K562 (cell line): ENCODE measurements at places on chromosomes 2 and 18. TPM values are rescaled to one million over a fixed set of nuclear protein-coding genes. Genes with fewer than 3 reads are reported as not detected.

ZNF804A gene
- 0.47 and 0.73 TPM in 2 replicates for total RNA-seq

GRCh38 chr2:132804051-132804450, 134.0 kb upstream of the LYPD1 start:
- no peak for DNase-seq

DNA sequence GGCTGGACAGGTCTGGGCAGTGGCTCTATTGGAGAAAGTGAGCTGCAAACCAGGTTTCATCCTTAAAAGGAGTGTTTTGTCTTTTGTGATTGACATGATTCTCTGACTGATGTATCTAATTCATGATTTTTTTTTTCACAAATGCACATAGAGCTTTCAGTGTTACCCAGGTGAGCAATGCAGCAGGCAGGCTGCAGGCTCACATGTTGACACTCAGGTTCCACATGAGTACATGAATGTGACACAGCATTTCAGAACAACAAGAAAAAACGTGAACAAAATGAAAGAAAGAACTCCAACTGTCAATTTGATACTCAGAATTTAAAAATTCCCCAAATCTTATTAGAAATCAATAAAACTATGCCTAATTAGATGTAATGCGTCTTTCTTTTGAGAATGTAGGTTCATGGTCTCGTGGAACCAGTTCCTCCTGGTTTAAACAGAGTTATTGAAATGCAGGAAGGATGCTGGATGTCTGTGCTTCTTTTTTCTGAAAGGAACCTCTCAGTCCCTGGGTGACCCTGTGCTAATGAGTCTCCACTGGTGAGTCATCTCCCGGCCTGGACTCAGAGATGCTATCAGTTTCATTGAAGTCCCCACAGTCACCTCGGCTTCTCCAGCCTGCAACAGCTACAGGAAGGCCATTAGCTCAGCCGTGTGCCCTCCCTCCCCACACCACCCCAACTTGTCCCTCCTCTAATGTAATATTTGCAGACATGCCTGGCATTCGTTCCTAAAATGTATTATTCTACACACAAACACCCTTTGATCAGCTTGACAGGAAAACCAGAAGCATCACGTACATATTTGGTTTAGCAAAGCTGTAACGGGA, 430.4 kb downstream of the LPIN1 start:
- peak; percentile 89 for DNase-seq

GRCh38 chr2:43934567-43934966, 61.2 kb downstream of the LRPPRC start:
- no peak for DNase-seq

DNA sequence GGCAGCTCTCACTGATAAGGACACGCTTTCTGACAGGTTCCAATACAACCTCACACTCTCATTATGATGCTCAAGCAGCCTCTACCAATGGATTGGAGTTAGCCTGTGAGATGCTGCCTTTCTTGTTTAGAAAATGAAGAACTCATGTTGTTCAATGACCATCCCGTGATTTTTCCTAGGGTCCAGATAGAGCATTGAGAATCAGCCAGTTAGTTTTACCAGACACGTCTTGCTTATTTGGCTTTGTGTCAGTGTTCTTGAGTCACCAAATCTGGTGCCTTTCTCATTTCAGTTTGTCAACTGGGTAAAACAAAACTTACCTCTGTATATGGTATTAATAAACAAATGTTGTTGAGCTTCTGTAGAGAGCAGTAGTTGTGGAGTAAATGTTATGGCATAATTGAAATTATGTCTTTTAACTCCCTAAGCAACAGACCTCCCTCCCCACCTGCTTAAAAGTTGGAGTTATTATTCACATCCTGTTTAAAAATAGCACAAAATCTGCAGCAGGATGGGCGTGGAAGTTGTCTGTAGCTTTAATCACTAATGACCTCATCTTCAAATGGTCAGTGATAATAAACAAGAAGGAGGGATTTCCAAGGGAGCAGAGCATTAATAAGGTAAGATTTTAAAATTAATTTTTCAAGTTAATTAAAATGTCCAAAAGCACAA, 167.3 kb downstream of the HRH4 start:
- DNase-seq: no peak
